ENCODE measurements at places on chromosomes 16 and 17.

- peak; percentile 64 for DNase-seq
Observed at GRCh38 chr17:21164216-21164615, 37.5 kb downstream of the DHRS7B start.

DNA sequence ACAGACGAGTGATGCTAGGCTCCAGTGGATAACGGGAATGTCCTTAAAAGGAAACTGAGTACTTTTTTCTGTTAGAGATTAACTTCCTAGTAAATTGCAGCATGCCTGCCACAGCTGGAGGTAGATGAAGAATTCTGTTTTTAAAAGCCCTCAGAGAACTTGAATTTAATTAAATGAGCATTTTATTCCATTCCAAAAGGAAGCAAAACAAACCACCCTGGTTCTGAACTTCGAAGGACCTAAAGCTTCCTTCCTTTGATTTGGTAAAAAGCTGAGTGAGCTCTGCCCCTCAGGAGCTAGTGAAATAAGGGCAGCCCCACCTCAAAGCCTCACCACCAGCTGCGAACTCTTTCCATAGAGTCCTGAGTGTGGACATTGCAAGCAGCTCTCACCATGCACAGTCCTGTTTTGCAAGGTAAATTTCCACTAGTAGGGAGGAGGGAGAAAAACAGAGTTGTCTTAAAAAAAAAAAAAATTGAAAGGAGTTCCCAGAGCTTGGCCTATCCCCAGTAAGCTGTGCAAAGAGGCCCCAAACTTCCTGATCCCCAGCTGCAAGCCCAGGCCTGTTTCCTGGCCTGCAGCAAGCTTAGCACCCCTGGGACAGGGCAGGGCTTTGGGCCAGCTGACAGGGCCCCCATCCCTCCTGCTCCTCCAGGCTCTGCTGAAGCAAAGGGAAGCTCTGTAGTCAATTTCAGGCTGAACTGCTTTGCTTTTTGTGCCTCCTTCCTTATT lies 11.2 kb downstream of the CHD9NB start:
- no peak for DNase-seq

GRCh38 chr16:84950906-84951305 lies 60.4 kb downstream of the ZDHHC7 start:
- peak; percentile 48 for DNase-seq

DNA sequence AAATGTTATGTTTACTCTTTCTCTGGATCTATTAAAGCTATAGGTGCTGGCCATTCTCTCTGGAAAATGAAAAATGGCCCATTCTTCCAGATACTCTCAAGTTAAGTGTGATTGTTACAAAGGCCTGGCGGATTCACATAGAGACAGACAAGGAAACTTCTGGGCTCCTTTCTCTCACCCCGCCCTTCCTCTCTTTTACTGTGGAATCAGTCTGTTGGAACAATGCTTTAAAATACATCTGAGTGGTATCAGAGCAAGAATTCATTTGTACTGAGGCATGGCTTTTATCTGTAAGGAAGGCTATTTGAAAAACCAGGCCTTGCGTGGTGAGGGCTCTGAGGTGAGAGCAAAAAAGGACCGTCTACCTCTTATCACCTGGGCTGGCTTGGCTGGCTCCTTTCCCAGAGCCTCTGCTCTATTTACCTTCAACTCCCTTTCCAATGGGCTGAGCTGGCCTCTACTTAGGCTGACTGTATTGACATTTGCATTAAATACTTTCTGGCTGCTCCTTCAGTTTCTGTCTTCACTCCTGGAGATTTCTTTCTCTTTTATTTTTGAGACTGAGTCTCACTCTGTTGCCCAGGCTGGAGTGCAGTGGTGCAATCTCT lies 274.0 kb downstream of the PHKB start:
- no peak for DNase-seq

GRCh38 chr17:693791-694638 lies 20.6 kb downstream of the VPS53 start:
- no peak for DNase-seq

DNA sequence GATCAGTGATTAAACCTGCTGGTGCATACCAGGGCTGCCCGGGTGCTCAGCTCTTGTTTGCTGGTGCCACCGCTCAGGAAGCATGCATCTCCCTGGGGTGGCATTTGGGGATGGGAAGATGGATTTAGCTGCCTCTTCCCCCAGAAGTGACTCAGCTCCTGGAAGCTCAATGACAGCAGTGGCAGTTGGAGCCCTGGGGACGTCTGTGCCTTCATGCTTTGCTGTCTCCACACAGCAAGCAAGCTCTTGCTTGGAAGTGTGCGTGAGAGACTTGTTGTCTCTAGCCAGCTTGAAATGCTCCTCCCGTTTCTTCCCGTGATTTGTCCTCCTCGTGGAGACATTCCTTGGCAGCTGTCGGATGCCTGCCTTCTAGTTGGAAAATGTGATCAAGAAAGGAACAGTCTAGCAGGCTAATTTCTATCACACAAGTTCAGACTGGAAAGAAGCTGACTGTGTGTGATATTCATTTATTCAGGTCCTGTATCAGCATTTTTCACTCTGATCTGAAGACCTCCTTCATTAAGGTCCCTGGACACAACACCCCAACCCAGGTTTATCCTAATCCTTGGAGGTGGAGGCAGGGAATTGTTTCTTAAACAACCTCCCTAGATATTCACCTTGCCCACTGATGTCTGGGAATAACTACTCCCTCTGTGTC lies 73.0 kb downstream of the BMERB1 start:
- DNase-seq = no peak

DNA sequence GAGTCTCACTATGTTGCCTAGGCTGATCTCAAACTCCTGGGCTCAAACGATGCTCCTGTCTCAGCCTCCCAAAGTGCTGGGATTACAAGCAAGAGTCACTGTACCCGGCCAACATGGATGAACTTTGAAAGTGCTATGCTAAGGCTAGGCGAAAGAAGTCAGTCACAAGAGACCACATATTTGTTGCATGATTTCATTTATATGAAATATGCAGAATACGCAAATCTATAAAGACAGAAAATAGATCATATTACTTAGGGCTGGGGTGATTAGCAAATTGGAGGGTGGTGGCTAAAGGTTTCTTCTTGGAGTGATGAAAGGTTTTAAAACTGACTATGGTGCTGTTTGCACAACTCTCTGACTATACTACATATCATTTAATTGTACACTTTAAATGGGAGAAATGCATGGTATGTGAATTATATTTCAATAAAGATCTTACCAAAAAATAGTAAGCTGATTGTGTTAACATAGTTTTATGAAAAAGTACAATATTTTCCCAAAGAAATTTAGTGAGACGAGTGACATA lies 1.2 kb upstream of the FLYWCH1 start:
- no peak for DNase-seq

DNA sequence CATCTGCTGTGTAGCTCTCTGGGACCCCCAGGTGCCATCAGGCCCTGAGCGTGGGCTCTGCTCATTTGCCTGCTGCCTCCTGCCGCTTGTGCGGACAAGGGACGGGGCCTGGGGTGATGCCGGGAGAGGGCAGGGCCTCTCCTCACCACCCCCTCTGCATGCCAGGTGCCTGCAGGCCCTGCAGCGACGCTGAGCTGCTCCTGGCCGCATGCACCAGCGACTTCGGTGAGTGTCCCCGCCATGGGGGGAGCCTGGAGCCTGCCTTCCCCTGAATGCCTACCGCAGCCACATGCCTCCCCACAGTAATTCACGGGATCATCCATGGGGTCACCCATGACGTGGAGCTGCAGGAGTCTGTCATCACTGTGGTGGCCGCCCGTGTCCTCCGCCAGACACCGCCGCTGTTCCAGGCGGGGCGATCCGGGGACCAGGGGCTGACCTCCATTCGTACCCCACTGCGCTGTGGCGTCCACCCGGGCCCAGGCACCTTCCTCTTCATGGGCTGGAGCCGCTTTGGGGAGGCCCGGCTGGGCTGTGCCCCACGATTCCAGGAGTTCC lies 1.9 kb downstream of the METRN start:
- no peak for DNase-seq

DNA sequence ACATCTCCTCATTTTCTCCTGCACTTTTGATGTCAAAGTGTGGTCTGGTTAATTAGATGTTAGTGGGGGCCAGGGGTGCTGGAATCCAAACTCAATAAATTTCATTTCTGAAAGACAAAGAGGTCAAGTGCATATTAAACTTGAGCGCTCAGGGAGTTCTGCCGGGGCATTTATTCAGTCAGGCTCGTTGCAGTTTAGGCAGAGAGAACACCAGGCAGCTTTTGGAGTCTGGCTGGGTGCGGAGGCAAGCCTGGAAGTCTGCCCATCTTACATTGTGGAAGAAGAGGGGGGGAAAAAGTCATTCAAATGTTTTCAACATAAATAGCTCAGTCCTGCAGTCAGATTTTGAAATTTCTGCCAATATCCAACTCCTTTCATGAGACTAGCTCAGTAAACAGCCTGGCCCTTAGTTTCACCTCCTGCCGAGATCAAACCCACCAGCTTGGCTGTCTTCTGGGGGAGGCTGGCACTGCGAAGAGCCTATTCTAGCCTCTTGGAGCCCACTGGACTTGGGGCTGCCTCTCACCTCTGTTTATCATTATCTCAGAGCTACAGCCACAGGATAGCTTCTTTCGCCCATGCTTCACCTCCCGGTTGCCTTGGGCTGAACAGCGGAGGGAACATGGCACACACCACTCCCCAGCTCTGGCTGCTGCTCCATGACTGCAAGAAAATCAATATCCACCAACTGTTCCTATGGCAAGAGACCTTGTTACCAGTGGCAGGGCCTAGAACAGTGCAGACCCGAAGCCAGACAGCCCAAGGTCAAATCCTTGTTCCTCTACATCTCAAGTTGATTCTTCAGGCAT lies 177.4 kb upstream of the CDH5 start:
- no peak for DNase-seq

DNA sequence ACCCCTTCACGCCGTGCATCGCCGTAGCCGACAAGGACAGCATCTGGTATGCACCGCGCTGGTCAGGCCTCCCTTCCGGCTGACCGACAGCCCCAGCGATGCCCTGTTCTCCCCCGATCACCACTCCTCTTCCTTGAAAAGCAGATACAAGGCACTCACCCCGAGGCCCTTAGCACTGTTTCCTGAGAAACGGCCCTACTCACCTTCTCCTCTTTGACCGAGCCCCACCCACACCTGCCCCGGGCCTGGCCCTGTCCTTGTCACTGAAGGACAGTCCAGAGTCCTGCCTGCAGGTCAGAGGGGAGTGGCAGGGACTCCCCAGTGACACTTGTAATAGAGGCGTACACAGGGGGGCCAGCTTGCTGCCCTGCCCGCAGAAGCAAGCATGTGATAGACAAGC lies 45.9 kb upstream of the CHMP6 start:
- DNase-seq = no peak

DNA sequence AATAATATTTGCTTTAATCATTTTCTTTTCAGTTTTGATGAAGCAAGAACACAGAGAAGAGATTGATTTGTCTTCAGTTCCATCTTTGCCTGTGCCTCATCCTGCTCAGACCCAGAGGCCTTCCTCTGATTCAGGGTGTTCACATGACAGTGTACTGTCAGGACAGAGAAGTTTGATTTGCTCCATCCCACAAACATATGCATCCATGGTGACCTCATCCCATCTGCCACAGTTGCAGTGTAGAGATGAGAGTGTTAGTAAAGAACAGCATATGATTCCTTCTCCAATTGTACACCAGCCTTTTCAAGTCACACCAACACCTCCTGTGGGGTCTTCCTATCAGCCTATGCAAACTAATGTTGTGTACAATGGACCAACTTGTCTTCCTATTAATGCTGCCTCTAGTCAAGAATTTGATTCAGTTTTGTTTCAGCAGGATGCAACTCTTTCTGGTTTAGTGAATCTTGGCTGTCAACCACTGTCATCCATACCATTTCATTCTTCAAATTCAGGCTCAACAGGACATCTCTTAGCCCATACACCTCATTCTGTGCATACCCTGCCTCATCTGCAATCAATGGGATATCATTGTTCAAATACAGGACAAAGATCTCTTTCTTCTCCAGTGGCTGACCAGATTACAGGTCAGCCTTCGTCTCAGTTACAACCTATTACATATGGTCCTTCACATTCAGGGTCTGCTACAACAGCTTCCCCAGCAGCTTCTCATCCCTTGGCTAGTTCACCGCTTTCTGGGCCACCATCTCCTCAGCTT lies 45.0 kb downstream of the ESRP2 start:
- peak; percentile 84 for DNase-seq

GRCh38 chr17:61996916-61997605 lies 68.0 kb downstream of the MED13 start:
- no peak for DNase-seq
